ENCODE measurements at places on chromosomes 13 and 19.

- no peak for DNase-seq
These were observed 14.6 kb downstream of the KCTD15 start for GRCh38 chr19:33811246-33811645.

DNA sequence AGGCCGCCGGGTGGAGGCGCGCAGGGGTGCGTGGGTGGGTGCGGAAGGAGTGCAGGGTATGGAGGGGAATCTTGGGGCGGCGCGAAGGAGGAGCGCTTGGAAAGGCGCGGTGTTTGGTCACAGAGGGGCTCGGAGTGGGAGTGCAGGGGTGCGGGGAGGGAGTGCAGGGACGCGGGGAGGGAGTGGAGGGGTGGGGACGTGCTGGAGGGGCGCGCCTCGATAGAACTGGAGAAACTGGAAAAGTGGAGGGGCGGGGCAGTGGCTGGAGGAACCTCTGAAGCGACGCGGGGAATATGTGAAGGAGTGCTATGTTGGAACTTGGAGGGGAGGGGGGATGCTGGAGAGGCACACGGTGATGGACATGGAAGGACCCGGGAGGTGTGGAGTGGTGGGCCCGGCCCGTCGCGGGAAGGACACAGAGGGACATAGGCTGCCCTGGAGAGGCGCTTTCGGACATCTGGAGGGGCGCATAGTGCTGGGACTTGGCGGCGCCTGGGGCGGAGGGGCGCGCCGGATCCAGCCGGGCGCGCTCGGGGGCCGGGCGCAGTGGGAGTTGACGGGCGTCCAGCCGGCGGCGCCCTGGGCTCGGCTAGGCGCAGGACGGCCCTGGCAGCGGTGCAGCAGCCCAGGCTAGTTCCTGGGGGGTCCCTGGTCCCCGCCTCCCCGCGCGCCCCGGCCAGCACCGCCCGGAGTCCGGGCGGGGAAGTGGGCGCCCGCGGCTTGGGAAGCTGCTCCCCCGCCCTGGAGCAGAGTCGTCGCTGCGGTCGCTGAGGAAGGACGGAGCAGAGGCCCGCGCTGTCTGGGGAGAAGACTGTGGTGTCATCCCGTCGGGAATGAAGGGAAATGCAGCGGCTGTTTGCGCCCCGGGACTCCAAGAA is 20.8 kb upstream of the SGCG start:
- DNase-seq: no peak

- peak; percentile 48 for DNase-seq
These were observed 594.6 kb downstream of the PCDH9 start for GRCh38 chr13:66635526-66635925.

DNA sequence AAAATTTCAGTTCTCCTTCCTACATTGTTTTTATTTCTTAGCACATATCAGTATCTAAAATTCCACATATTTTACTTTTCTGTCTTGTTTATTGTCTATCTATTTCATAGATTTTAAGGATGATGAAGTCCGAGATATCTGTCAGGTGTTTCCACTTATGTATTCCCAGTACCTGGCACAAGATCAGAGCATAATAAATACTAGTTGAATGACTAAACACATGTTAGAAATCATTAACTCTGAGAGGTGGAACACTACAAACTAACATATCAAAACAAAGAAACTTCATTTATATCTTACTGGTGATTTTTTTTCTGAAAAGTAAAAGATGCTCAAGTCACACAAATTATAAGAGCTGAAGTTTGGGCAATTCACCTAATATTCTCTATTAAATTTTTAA is 1208.3 kb downstream of the PCDH9 start:
- DNase-seq: no peak

DNA sequence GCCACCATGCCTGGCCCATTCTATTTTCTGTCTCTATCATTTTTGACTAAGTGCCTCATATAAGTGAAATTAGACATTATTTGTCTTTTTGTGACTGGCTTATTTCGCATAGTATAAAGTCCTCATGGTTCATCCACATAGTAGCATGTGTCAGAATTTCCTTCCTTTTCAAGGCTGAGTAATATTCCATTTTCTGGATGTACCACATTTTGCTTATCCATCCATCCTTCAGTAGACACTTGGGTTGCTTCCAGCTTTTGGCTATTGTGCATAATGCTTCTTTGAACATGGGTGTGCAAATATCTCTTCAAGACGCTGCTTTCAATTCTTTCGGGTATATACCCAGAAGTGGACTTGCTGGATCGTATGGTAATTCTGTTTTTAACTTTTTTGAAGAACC is 51.5 kb upstream of the USE1 start:
- DNase-seq: no peak

DNA sequence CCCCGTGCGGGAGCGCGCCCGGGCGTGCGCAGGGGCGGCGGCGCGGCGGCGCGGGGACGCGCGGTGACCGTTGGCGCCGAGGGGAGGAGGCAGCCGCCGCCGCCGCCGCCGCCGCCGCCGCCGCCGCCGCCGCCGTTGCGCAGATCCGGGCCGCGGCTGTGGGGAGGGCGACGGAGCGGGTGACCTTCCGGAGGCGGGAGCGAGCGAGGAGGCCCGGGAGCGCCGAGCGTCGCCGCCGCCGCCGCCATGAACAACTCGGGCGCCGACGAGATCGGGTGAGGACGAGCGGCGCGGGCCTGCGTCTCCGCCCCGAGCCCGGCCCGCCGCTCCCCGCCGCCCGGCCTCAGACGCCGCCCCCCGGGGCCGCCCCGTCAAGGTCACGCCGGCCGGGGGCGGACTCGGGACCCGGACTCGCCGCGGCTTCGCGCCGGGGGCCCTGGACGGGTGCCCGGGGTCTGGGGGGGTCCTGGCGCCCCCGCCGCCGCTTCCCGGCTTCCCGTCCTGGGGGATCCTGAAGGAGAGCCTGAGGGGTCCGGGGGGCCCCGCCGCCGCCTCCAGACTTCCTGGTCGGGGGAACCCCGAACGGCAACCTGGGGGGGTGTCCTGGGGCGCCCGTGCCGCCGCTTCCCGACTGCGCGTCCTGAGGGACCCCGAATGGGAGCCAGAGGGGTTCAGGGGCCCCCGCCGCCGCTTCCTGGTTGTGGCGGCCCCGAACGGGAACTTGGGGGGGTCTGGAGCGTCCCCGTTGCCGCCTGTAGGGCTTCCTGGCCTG is at the start of gene DAZAP1:
TSS of gene DAZAP1 (plus strand) at position 59 of the 772 bp plus-strand sequence. CDS start at position 247, 188 bp downstream.
- DNase-seq: no peak

GRCh38 chr19:927351-927779 is 1.5 kb downstream of the ARID3A start:
- DNase-seq: no peak
